ENCODE measurements at places on chromosomes 3 and 15. TPM values are rescaled to one million over a fixed set of nuclear protein-coding genes. Genes with fewer than 3 reads are reported as not detected.

Gene KCNMB3
- total RNA-seq: 1.9 TPM

Gene TBC1D21
- not detected for total RNA-seq

Gene TRIM71
- not detected for total RNA-seq

Gene NLGN1
- not detected for total RNA-seq

Gene ZWILCH
- 15.4 TPM for total RNA-seq

Gene ALDH1L1
- 4.9 TPM for total RNA-seq

Gene CHST2
- not detected for total RNA-seq

Gene ACP3
- 4.0 TPM for total RNA-seq

Gene GOLGA6D
- total RNA-seq: 0.15 TPM

Gene SAMMSON
- not detected for total RNA-seq

Gene SELENOS
- 56.6 TPM for total RNA-seq

Measured in HT-29 (cell line).